ENCODE measurements at places on chromosomes 5 and 9. TPM values are rescaled to one million over a fixed set of nuclear protein-coding genes. Genes with fewer than 3 reads are reported as not detected.

The CORO2A gene
- total RNA-seq: 129 TPM

The PDZD2 gene
- 2.7 TPM for total RNA-seq

The GLRA1 gene
- not detected for total RNA-seq

The PROB1 gene
- 3.0 TPM for total RNA-seq

The CSF2 gene
- not detected for total RNA-seq

The GRM6 gene
- total RNA-seq: not detected

The PTCD2 gene
- 7.7 TPM for total RNA-seq

The KIAA0825 gene
- 3.3 TPM for total RNA-seq

DNA sequence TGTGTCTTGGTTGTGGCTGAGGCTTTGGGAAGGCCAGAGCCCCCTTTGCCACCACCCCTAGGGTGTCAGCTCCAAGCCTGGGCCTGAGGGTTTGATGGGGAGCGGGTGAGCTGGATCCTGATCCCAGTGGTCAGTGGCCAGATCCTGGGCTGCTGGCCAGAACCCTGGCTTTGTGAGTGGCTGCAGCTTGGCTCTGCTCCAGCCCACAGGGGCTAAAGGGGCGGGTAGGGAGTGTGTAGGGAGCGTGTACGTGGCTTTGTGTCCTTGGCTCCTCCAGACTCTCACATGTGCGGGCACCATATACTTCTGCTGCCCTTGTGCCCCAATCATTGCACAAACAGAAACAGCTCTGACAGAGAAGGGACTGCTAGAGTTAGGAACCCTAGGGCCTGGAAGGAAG is 1.2 kb upstream of the IL11RA start:
- DNase-seq: no peak

GRCh38 chr9:6598249-6598725 is 47.2 kb downstream of the GLDC start:
- no peak for DNase-seq

DNA sequence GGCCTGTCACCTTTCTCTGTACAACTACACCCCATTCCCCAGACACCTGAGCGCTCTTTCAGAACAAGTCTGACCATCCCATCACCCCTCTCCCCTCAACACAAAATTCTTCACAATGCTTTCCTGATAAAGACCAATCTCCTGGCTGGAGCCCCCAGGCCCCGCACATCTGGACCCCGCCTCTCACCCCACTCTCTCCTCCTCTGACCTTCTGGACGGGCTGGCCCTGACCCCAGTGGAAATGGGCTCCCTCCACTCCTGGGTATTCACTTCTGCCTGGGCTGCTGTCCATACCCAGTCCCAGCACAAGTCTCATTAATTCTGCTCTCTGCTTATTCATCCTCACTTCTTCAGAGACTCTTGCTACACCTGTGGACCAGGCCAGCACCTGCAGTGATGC is 2.1 kb upstream of the SPOCK1 start:
- DNase-seq: no peak

DNA sequence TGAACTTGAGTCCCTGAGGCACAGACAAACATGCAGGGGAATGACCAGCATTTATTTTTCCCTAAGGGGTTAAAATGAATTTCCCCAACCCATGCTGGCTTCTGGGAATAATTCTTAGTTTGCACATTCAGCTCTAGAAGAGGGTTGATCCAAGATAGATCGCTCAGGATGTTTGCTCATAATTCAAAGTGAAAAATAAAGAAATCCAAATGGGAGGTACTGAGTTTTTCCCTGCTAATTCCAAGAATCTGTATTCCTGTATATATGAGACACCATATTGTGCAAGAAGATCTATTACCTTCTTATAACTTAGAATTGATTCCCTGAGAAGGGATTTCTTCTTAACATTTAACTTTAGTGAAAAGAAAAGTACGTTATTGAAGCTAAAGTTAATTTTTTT is 96.2 kb downstream of the VCAN start:
- DNase-seq: no peak

GRCh38 chr9:8036914-8037524 is 237.4 kb upstream of the DMAC1 start:
- DNase-seq: no peak

DNA sequence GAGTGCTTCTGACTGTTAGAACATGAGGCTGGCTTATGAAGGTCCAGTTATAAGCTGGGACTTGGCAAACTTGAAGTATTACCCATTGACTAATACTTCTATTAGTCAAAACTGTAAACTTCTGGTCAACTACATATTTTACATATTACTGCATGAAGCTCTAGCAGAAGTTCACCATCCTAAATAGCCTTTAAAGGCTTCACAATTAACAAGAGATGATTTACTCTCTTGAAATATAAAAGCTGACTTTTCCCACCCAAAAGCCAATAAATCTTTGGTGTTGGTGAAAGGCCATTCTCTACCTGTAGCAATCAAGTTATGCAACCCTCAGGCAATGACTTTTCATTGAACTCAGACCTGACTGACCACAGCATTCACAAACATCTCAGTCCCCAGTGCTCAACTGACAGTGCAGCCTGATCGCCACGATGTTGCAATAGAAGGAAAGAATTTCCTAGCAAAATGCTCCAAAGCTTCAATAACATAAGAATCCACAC is 345.6 kb downstream of the EBF1 start:
- no peak for DNase-seq

DNA sequence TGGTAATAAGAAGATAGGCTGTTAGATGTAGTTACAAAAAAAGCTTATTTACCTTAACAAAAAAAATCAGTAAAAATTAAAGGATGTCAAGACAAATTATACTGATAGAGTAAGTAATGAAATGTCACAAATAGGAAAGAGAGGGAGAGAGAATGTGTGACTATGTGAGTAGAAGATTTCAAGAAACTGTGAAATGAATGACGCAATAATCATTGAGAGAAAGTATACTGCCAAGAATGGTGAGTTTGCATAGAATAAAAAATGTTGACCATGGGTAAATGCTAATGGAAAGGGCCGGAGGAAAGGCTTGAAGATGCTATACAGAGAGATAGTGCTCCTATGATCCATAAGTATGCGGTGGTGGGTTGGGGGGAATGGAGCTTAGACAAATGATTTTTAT is 100.7 kb downstream of the PTPRD start:
- DNase-seq: no peak

DNA sequence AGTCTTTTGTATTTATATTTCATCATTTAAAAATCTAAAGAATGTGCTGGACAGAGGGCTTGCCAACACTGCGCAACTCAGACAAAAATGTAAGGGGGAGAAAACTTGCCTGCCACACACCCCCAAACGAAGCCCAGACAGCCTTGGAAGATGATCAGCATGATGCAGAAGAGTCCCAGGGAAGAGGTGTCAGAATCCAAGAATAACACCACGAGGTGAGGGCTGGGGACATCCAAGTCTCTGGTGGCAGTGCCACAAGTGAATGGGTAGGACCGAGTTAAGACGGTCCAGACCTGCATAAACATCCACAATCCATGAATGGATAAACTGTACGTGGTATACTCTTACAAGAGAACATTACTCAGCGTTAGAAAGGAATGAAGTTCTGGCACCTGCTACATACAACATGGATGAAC is 10.4 kb downstream of the EPB41L4B start:
- peak; percentile 12 for DNase-seq
